ENCODE measurements at places on chromosomes 12 and 14. TPM values are rescaled to one million over a fixed set of nuclear protein-coding genes. Genes with fewer than 3 reads are reported as not detected.

Gene DPPA3
- total RNA-seq = not detected

Gene KRT77
- total RNA-seq = not detected

Gene DDX11
- total RNA-seq = 8.7 TPM

Gene CYP46A1
- total RNA-seq = 1.4 TPM

Gene PZP
- not detected for total RNA-seq

Gene COL2A1
- total RNA-seq = not detected

Gene CIPC
- 9.4 TPM for total RNA-seq

Gene THTPA
- 6.2 TPM for total RNA-seq

Gene FOXN4
- total RNA-seq = not detected

Gene RNASE7
- total RNA-seq = not detected
